Cerebellar nuclear complex (tissue), 1 donor: ENCODE measurements at places on chromosomes 4 and X.

GRCh38 chrX:144297221-144297620 lies 413.4 kb downstream of the UBE2NL start:
- DNase-seq = no peak

GRCh38 chr4:165458471-165458870 lies 79.7 kb downstream of the CPE start:
- DNase-seq = no peak

DNA sequence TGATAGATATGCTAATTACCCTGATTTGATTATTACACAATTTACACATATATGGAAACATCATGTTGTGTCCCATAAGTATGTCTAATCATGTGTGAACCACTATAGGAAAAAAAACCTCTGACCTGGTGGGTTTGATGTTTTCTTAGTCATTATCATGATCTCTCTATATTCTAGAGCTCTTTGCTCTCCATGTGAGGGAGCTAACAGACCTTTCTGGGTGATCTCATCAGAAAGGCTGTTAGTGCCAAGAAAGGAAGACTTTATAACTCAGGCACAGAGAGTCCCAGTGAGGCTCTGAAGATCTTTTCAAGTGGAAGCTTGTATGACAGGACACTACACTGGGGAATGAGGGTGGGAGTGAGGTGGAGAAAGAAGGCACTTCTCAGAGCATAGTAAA lies 527.7 kb upstream of the MAGEB2 start:
- no peak for DNase-seq

GRCh38 chr4:6884341-6884870 lies 25.2 kb upstream of the TBC1D14 start:
- DNase-seq = no peak

- no peak for DNase-seq
Measured at GRCh38 chrX:120036704-120037103, 40.8 kb downstream of the RHOXF2B start.

DNA sequence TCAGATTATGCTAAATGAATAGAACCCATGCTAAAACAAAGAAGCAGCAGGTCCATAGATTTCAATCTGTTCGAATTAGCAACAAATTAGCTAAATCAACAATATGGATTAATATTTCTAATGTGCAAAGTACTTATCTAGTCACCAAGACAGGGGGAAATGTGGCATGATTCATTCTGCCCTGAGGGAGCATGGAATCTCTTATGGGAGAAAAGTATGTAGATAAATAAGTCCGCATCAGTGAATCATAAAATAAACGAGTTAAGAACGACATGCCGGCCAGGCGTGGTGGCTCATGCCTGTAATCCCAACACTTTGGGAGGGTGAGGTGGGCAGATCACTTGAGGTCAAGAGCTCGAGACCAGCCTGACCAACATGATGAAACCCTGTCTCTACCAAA lies 102.1 kb downstream of the ANOS1 start:
- DNase-seq = no peak

DNA sequence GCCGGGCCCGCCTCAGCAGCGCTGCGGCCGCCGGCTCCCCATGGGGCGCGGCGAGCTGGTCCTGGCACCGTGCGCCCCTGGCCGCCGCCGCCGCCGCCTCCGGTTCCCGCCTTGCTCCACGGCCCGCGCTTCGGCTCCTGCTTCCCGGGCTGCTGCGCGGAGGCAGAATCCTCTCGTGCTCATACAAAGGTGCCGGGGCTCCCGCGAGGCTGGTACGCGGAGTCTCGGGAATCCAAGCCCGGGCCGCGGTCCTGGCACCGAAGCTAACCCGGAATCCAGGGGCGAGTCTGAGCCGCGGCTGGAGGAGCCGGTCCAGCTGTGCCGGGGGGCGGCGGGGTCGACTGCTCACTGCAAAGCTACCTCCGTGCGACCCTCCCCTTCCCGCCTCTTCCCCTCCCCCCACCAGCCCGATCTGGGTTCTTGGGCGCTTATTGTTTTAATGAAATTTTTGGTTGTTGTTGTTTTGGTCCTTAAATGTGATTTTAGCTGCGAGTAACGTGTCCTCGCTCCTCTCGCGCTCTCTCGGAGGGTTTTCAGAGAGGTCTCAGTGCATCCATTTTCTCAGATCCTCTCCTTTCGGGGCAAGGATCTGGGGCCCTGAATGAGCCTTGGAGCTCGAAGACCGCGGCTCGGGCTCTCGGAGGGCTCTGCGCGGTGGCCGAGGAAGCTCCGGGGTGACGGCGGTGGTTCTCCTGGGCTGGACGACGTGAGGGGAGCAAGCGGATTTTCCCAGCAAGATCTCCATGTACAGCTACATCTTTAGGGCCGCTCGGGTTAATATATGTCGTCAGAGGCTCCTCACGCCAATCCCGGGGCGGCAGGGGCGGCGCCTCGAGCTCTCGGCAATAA lies at the start of gene HAND2:
Gene HAND2 (minus strand): TSS at position 753 of the 849 bp plus-strand sequence. CDS start 940 bp downstream, outside the sequence.
- no peak for DNase-seq

GRCh38 chr4:181909368-181909767 lies 333.8 kb upstream of the TENM3 start:
- no peak for DNase-seq

GRCh38 chr4:104630272-104630671 lies 135.6 kb upstream of the CXXC4 start:
- DNase-seq = no peak

GRCh38 chr4:80266253-80266901 lies at the start of gene FGF5:
Gene FGF5, plus strand, starts transcription at chr4:80266664. Its CDS starts 161 bp downstream, at chr4:80266825.
- DNase-seq = peak; percentile 82

GRCh38 chr4:124295413-124295812 lies 417.1 kb downstream of the ANKRD50 start:
- no peak for DNase-seq
